ENCODE measurements at places on chromosomes 2 and 18. TPM values are rescaled to one million over a fixed set of nuclear protein-coding genes. Genes with fewer than 3 reads are reported as not detected.

GRCh38 chr2:37244755-37245154 is 13.3 kb downstream of the NDUFAF7 start:
- DNase-seq = no peak
- H3K27ac ChIP-seq = no peak overlapping the region
- peaks cover 31% of the 10 kb centered on the region for H3K36me3 ChIP-seq

The DLGAP1 gene
- polyA plus RNA-seq = 0.09 TPM

GRCh38 chr2:128347701-128348539 is 29.3 kb upstream of the HS6ST1 start:
- H3K27me3 ChIP-seq = no peaks in the 10 kb centered on the region
- peaks cover 10% of the 10 kb centered on the region for H3K4me1 ChIP-seq
- no peak overlapping the region for H3K4me3 ChIP-seq
- peak overlapping the region; percentile 60 for H3K27ac ChIP-seq
- no peaks in the 10 kb centered on the region for H3K36me3 ChIP-seq

DNA sequence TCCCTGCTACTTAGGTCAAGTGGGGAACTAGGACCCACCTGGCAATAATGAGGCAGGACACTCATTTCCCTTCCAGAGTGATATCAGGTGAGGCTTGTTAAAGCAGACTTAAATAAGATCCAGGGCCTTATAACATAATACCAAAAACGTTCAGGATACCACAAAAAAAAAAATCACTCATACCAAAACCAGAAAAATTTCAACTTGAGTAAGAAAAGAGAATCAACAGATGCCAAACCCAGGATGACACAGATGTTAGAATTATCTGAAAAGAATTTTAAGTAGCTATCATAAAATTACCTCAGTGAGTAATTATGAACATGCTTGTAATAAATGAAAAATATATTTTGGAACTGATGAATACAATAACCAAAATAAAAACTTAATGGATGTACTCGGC is 255.6 kb upstream of the OSR1 start:
- H3K4me1 ChIP-seq = peaks cover 7% of the 10 kb centered on the region
- H3K4me3 ChIP-seq = no peak overlapping the region
- no peaks in the 10 kb centered on the region for H3K27me3 ChIP-seq
- no peaks in the 10 kb centered on the region for H3K36me3 ChIP-seq
- peak; percentile 16 for DNase-seq

The SLC38A11 gene
- 0.07 TPM for polyA plus RNA-seq

DNA sequence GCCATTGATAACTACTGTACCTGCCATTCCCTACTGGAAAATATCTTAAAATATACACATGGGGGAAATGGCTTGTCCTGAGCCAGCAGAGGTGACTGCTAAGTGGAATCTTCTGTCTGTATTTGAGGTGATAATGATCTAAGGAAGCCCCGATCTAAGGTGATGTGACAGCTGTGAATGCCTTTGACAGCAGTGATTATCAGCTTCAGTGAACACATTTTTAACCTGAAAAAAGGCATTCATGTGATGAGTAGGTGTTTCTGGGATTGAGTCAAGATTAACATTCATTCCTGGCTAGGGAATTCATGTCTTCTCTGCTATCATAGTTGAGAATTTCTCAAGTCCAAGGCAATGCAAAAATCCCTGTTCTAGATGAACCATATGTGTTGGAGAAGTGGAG is 9.1 kb upstream of the MAPRE2 start:
- no peaks in the 10 kb centered on the region for H3K27me3 ChIP-seq
- H3K27ac ChIP-seq = no peak overlapping the region
- DNase-seq = no peak

DNA sequence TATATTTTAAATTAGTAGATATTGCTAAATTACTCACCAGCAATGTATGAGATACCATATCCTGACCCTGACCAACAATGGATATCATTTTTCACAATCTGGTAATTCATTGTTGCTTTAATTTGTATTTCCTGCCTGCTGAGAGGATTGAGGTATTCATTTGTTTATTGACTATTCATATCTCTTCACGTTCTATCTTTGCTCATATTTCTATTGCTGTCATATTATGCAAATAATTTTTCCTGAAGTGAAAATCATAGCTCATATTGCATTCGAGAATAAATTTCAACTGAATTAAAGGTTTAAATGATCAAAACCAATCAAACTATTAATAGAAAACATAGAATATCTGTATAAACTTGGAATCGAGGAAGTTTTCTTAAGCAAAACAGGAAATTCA is 31.0 kb downstream of the INO80D start:
- H3K36me3 ChIP-seq = peaks cover 13% of the 10 kb centered on the region
- no peak overlapping the region for H3K4me3 ChIP-seq
- H3K27ac ChIP-seq = no peak overlapping the region
- no peak for DNase-seq
- no peaks in the 10 kb centered on the region for H3K4me1 ChIP-seq

The EPB41L3 gene
- polyA plus RNA-seq = 39.9 TPM

GRCh38 chr18:46297621-46298020 is 193.4 kb downstream of the HAUS1 start:
- peaks cover under 1% of the 10 kb centered on the region for H3K27me3 ChIP-seq
- DNase-seq = no peak
- H3K4me3 ChIP-seq = no peak overlapping the region
- H3K27ac ChIP-seq = no peak overlapping the region
- no peaks in the 10 kb centered on the region for H3K36me3 ChIP-seq
- no peaks in the 10 kb centered on the region for H3K4me1 ChIP-seq

The HOXD8 gene
- polyA plus RNA-seq = not detected

DNA sequence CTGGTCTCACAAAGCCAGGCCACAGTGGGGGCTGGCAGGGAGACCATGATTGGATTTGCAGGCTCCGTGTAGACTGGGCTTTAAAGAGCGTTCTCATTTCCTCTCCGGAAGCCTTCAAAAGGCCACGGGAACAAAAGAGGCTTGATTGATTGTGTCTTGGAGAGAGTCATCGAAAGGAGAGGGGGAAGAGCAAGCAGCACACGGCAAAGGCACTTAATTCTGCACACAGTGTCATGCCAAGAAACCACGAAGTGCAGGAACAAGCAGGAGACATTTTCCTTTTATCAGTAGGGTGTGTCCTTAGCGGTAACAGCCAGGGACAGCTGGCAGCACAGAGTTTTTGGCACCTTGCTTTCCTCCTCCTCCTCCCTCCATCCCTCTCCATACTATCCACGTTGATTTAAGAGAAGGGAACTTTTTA is 47.7 kb downstream of the GLI2 start:
- H3K27me3 ChIP-seq = no peaks in the 10 kb centered on the region
- no peak overlapping the region for H3K4me3 ChIP-seq
- H3K36me3 ChIP-seq = no peaks in the 10 kb centered on the region
- H3K27ac ChIP-seq = no peak overlapping the region

DNA sequence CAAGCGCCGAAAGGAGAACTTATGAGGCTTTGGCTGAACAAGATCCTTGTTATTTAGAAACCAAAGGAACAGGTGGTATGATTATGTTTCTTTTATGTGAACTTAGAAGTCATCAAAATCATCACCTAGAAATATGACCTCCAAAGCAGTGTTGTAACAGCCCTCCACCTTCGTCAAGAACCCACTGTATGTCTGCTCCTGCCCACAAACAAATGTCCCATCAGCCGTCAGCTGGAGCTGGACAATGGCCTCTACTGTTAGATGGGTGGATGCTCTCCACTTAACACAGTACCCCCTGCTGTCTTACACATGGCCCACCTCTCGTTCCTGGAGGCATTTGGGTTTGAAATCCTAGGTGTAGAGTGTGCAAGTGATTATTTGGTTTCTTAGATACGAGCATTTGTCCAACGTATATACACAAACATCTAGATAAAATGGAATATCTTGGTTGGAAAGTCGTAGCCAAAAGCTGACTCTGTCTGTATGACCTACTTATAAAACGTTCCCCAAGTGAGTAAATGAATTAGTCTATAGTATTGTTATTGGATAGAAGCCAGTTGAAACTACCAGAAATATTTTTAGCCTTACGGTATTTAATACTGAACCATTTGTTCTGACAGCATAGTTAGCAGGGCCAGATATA is 113.0 kb downstream of the CRIM1 start:
- H3K4me3 ChIP-seq = no peak overlapping the region
- H3K27ac ChIP-seq = peak overlapping the region; percentile 79
- no peaks in the 10 kb centered on the region for H3K27me3 ChIP-seq
- H3K36me3 ChIP-seq = peaks cover 48% of the 10 kb centered on the region
- peak; percentile 94 for DNase-seq

DNA sequence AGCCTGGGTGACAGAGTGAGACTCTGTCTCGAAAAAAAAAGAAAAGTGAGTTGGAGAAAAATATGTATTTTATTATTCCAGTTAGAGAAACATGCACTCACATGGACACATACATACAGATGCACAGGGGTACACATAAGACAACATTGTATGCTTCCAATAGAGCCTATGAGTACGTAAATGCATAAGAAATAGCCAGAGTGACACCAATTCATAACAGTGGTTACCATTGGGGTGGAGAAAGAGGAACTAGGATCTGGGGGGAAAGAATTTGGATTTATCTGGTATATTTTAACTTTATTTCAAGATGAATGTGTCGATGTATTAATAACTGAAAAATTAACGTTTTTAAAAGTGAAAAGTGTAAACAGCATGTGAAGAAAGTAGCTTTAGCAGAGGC is 16.1 kb downstream of the IL36A start:
- H3K4me1 ChIP-seq = no peaks in the 10 kb centered on the region
- no peaks in the 10 kb centered on the region for H3K36me3 ChIP-seq
- no peak for DNase-seq
- no peak overlapping the region for H3K4me3 ChIP-seq

GRCh38 chr2:138700716-138701115 is 79.5 kb downstream of the NXPH2 start:
- H3K4me3 ChIP-seq = no peak overlapping the region
- H3K4me1 ChIP-seq = no peaks in the 10 kb centered on the region
- H3K27ac ChIP-seq = no peak overlapping the region
- H3K36me3 ChIP-seq = no peaks in the 10 kb centered on the region

DNA sequence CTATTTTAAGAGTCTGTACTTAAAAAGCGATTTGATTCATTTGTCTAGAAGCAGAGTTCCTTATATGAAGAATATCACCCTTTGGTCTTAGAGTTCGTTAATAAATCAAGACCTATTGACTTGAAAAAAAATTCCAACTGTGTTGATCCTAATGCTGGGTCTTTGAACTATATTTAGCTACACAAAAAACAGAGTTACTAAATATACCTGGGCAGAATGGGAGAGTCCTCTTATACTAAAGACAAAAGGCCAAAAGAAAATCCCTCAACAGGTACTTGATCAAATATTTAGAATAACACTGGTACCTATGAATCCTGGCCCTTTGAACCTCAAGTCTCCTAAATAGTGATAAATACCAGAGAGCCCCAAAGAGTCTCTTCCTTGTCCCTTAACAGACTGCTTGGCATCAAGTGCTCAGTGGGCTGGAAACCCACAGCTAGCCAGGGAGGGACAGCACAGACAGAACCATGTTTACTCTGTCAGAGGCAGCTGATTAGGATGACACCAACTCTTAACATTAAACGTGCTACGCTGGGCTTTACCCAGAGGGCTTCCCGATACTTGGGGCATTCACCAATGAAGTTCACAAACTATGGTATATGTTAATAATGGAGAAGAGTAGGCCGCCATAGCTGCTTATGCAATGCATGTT is 95.1 kb downstream of the FIGN start:
- no peak overlapping the region for H3K27ac ChIP-seq
- H3K27me3 ChIP-seq = no peaks in the 10 kb centered on the region
- DNase-seq = no peak
- H3K36me3 ChIP-seq = no peaks in the 10 kb centered on the region

DNA sequence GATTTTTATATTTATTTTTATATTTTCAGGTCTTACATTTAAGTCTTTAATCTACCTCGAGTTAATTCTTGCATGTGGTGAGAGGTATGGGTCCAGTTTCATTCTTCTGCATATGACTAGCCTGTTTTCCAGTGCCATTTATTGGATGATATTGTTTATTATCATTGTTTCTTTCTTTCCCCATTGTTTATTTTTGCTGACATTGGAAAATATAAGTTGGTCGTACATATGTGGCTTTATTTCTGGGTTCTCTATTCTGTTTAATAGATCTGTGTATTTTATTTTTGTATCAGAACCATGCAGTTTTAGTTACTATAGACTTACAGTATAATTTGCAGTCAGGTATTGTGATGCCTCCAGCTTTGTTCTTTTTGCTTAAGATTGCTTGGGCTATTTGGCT is 113.4 kb upstream of the VWC2L start:
- H3K27ac ChIP-seq = no peak overlapping the region
- no peaks in the 10 kb centered on the region for H3K36me3 ChIP-seq
- DNase-seq = no peak
- H3K27me3 ChIP-seq = no peaks in the 10 kb centered on the region
- H3K4me1 ChIP-seq = no peaks in the 10 kb centered on the region

The EVX2 gene
- not detected for polyA plus RNA-seq

- H3K4me1 ChIP-seq = no peaks in the 10 kb centered on the region
- H3K36me3 ChIP-seq = peaks cover 2% of the 10 kb centered on the region
- H3K27ac ChIP-seq = no peak overlapping the region
- H3K27me3 ChIP-seq = no peaks in the 10 kb centered on the region
Observed at GRCh38 chr2:9961013-9961412, 9.5 kb downstream of the GRHL1 start.

The TEKT4 gene
- not detected for polyA plus RNA-seq

The CHRNG gene
- not detected for polyA plus RNA-seq

The ALK gene
- polyA plus RNA-seq = not detected

The MYO3B gene
- 0.02 TPM for polyA plus RNA-seq

The KDSR gene
- 19.3 TPM for polyA plus RNA-seq

The OLA1 gene
- 56.2 TPM for polyA plus RNA-seq

DNA sequence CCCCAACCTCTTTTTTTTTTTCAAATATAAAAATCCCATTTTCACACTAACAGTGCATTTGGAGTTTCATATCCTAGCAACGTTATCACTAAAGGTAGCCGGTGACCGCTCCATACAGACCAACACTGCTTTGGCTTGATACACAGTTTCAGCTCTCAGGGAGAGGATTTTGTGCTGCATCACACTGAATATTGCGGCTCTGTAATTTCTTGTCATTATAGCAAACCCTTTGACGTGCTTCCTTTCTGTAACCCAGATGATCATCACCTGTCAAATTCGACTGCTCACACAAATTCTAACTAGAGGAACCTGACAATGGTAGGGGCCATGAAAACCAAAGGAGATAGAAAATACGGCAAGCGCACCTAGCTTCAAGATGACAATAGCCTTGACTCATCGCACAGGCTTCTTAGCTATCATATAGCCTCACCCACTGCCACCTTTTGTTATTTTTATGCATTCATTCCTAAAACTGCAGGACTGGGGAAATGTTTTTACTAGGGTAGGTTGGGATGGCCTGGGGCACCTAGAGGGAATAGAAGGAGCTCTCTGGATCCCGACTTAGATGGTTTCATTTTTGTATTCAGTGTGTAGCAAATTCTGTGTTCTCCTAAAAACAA is 582.9 kb upstream of the PIK3C3 start:
- H3K27ac ChIP-seq = no peak overlapping the region
- H3K36me3 ChIP-seq = no peaks in the 10 kb centered on the region
- no peak overlapping the region for H3K4me3 ChIP-seq
- no peak for DNase-seq
- no peaks in the 10 kb centered on the region for H3K27me3 ChIP-seq
